ENCODE measurements at places on chromosomes 6 and 20. TPM values are rescaled to one million over a fixed set of nuclear protein-coding genes. Genes with fewer than 3 reads are reported as not detected.

- DNase-seq: no peak
Observed at GRCh38 chr6:136251394-136251793, 1.3 kb upstream of the MTFR2 start.

DNA sequence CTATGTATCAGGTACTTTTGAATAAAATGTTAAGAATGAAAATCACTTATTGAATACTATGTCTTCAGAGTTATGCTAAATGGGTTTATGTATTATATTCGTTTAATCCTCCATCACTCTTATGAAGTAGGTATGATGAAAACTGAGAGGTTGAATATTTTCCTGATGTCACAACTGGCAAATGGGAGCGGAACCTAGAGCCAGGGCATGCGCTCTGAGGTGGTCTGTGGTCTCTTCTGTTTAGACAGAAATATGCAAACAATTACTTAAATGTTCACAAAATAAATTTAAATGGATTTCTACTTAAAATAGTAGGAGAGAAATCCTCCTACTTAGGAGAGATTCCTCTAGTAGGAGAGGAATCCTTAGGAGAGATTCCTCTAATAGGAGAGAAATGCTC is 21.3 kb upstream of the UTRN start:
- DNase-seq: no peak

GRCh38 chr6:168310403-168310802 is 9.2 kb downstream of the DACT2 start:
- no peak for DNase-seq

DNA sequence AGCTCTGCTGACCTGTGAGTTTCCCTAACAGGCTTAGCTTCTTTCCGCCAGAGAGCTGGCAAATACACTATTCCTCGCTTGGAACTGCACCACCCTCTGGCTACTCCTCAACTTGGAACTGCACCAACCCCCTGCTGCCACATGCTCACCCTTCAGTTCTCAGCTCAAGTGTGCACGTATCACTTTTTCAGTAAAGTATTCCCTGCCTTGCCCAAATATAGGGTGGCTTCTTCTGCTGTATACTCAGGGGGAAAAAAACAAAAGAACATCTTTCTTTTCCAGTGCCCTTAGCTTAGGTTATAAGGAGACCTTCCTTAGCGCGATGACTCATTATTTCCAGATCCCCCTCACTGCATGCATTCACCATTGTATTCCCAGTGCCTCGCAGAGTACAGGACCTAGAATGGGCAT is 21.2 kb downstream of the GNAS-AS1 start:
- no peak for DNase-seq

- DNase-seq: no peak
Observed at GRCh38 chr6:135870722-135871121, 19.2 kb downstream of the PDE7B start.

GRCh38 chr6:152246554-152247337 is 390.4 kb downstream of the SYNE1 start:
- DNase-seq: no peak

- DNase-seq: no peak
Observed at GRCh38 chr6:49457771-49458170, 5.3 kb downstream of the MMUT start.

DNA sequence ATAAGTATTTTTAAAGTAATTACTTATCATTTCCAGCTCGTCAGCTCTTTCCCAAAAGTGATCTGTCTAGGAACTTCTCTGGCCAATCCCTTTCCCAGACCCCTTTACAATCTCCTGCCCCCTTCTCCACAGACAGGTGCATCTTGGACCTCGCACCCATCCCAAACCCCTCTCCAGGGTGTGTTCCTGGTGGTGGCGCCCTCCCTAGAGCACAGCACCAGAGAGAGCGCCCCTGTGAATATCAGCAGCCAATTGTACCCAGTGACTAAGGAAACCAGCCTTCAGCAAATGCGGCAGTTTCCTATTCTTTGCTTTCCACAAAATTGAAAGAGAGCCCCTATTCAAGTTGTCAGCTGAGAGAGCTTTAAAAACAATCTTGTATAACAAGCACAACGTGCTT is 157.7 kb downstream of the RNASET2 start:
- DNase-seq: no peak

The GTF2H4 gene
- total RNA-seq: 21.7 TPM

DNA sequence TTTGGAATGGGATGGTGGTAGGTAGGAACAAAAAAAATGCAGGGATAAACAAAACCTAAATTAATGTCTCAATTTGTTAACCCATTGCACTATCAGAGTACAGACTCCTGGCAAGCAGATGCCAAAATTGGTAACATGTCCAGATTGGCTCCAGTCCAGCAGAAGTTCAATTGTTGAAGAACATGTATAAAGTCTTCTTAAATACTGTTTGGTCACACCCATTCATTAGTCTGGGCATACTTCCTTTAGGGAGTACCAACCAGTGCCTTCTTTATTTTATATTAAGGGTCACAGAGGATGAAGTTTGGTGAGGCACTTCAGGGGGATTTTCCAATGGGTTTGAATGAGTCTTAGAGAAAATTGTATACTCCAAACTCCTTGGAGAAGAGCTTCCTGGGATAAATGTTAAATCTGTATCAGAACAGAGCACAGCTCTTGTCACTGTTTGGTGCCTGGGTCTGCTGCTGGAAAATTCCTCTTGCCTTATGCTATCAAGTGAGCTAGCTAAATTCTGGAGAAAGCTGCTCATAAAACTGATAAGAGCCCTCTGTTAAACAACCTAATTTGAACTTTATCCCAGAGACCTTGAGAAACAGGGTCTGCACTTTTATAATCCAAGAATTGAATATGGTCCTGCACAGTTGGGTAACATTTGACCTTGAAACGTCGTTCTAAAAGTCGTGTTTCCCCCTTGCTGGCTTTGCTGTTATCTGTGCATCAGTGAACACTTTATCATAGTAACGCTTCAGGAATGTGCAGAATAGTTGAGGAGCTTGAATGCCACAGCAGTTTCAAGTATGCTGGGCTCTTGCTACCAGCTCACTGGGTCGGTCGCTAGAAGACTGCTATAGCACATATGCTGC is 334.1 kb upstream of the CITED2 start:
- DNase-seq: no peak

GRCh38 chr20:52800734-52801627 is 171.2 kb upstream of the TSHZ2 start:
- no peak for DNase-seq

GRCh38 chr6:151881231-151881630 is 73.7 kb downstream of the ESR1 start:
- DNase-seq: no peak
